ENCODE measurements at places on chromosomes 5 and 9. TPM values are rescaled to one million over a fixed set of nuclear protein-coding genes. Genes with fewer than 3 reads are reported as not detected.

DNA sequence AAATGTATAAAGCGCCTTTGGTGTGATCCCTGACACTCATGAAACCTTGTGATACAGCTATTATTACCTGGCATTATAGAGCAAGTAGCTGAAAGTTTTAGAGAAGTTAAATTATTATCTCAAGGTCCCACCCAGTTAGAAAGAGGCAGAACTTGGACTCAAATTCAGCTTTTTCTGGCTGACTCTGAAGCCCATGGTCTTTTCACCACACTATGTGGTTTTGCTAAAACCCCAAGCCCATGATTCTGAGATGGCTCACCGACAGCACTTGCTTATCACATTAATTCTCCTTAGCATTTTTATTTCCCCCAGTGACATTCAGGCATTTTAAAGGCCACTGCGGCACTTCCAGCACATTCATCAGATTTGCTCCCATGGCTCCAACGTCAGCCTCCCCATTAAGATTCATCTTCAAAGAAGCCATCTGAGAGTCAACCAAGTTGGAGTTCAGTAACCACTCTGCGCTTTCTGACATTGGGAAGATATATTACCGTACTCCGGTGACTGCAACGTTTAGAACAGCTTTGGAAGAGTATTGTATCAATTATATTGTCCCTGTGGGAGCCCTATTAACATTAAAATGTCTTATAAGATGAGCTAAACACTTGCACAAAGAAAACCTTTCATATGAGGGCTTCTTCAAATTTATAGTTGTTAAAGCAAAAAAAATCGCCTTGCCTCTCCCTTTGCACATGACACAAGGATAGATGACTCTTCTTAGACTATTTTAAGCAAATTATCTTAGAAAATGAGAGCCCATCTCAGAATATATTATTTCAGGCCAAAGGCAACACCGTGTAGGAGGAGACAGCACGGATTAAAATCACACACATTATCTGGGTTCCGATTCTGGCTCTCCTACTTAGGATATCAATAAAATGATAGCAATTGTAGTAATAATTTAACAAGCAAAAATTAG is 638.1 kb downstream of the ACTL7B start:
- no peak for DNase-seq
- H3K27me3 ChIP-seq: no peaks in the 10 kb centered on the region
- H3K4me1 ChIP-seq: no peaks in the 10 kb centered on the region
- no peaks in the 10 kb centered on the region for H3K36me3 ChIP-seq
- no peak overlapping the region for H3K27ac ChIP-seq
- no peak overlapping the region for H3K4me3 ChIP-seq

DNA sequence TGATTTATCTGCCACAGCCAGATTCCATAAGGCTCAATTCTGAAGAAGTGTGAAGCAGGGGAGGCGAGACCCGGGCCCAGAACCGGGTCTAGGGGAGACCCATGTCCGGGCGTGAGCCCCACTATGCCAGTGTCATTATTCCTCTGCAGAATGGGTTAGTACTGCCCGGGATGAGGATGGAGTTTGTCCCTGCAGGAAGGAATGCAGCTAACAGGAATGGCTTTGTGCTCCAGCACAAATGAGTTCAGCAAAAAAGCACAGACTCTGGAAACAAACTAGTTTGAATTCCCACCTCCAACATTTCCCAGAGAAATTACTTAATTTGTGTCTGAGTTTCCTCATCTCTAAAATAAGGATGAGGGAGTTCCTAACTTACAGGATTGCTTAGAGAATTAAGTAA is 202.9 kb downstream of the SYK start:
- H3K4me1 ChIP-seq: no peaks in the 10 kb centered on the region
- H3K36me3 ChIP-seq: no peaks in the 10 kb centered on the region
- DNase-seq: no peak
- no peak overlapping the region for H3K4me3 ChIP-seq
- no peaks in the 10 kb centered on the region for H3K27me3 ChIP-seq

DNA sequence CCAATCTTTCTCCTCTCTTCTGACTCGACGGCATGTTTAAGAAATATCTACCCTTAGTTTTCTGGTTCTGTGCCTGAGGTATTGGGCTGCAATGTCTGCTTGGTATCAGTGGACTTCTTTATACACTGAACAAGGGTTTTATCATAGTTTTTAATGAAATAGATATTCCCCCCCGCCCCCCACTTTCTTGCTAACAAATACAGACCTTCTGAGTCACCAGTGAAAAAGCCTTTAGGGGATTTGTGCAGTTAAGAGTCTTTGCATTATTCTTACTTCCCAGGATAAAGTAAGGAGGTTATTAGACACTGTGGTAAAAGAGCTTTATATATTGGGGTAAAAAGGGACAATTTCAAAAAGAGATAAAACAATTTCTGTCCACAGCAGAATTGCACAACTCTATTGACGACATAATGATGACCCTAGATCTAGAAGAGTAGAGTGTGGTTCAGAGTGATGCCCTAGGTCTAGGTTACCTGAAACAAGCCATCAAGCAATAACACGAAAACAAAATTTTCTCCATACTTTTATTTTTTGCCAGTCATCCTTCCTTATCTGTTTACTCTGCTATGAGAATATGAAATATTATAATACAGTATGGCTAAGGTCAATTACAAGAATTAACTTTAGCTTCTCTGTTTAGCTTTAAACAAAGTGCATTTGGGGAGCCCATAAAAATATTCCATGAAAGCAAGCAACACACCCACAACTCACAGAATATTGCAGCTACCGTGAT is 110.7 kb downstream of the PLK2 start:
- no peak for DNase-seq
- no peaks in the 10 kb centered on the region for H3K4me1 ChIP-seq
- no peaks in the 10 kb centered on the region for H3K36me3 ChIP-seq

GRCh38 chr9:24333629-24334028 is 212.1 kb downstream of the IZUMO3 start:
- no peak overlapping the region for H3K27ac ChIP-seq
- no peaks in the 10 kb centered on the region for H3K4me1 ChIP-seq
- H3K27me3 ChIP-seq: no peaks in the 10 kb centered on the region
- no peak for DNase-seq

Gene CTXN3
- total RNA-seq: not detected

DNA sequence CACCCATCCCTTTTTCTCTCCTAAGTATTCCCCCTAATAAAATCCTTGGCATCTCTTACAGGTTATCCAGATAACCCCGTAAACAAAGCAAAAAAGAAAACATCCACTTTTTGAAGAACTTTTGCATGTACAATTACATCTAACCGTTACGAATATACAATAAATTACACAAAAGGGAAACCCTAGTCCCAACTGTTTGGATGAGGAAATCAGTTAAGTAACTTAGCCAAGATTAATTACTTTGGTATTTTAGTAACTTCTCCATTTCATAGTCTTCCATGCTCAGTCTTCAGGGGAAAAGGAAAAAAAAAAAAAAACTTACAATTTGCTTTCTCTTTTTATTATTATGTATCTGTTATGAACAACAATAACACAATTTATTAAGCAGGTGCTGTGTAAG is 212.9 kb downstream of the ACTL7B start:
- H3K27ac ChIP-seq: no peak overlapping the region
- no peaks in the 10 kb centered on the region for H3K4me1 ChIP-seq
- H3K27me3 ChIP-seq: no peaks in the 10 kb centered on the region
- no peak for DNase-seq
- H3K4me3 ChIP-seq: no peak overlapping the region
- H3K36me3 ChIP-seq: no peaks in the 10 kb centered on the region

Gene DRD1
- total RNA-seq: not detected

Gene IL7R
- total RNA-seq: 52.5 TPM

Gene ACTBL2
- not detected for total RNA-seq

GRCh38 chr9:133784731-133785561 is 46.8 kb upstream of the SARDH start:
- H3K4me3 ChIP-seq: no peak overlapping the region
- no peak for DNase-seq
- H3K36me3 ChIP-seq: no peaks in the 10 kb centered on the region
- H3K27me3 ChIP-seq: no peaks in the 10 kb centered on the region
- H3K4me1 ChIP-seq: peaks cover 27% of the 10 kb centered on the region

- no peak overlapping the region for H3K27ac ChIP-seq
- no peaks in the 10 kb centered on the region for H3K4me1 ChIP-seq
- no peaks in the 10 kb centered on the region for H3K36me3 ChIP-seq
Measured at GRCh38 chr9:76353280-76353679, 40.9 kb downstream of the RFK start.

Gene PCDHGB7
- total RNA-seq: 4.6 TPM

- no peaks in the 10 kb centered on the region for H3K36me3 ChIP-seq
- H3K27me3 ChIP-seq: no peaks in the 10 kb centered on the region
- H3K4me1 ChIP-seq: no peaks in the 10 kb centered on the region
- no peak for DNase-seq
Measured at GRCh38 chr9:95770653-95771131, 104.8 kb upstream of the ERCC6L2 start.

- no peak for DNase-seq
- H3K36me3 ChIP-seq: peaks cover 67% of the 10 kb centered on the region
- H3K4me1 ChIP-seq: no peaks in the 10 kb centered on the region
Measured at GRCh38 chr5:14714706-14715105, 50.2 kb downstream of the OTULIN start.

DNA sequence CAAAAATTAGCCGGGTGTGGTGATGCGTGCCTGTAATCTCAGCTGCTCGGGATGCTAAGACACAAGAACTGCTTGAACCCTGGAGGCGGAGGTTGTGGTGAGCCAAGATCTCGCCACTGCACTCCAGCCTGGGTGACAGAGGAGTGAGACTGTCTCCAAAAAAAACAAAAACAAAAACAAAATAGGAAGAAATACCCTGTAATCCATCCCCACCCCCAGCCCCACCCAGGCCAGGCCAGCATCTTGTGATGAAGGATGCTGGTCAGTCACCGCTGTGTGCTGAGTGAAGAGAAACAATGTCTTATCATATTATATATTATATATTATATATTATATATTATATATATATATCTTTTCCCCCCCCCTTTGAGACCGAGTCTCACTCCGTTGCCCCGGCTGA is 15.4 kb upstream of the CCIN start:
- DNase-seq: no peak
- no peaks in the 10 kb centered on the region for H3K27me3 ChIP-seq
- no peak overlapping the region for H3K4me3 ChIP-seq
- no peaks in the 10 kb centered on the region for H3K36me3 ChIP-seq
- no peaks in the 10 kb centered on the region for H3K4me1 ChIP-seq
- peak overlapping the region; percentile 35 for H3K27ac ChIP-seq

GRCh38 chr5:132270335-132270665 is 12.8 kb downstream of the PDLIM4 start:
- H3K27me3 ChIP-seq: no peaks in the 10 kb centered on the region
- H3K27ac ChIP-seq: no peak overlapping the region
- DNase-seq: peak; percentile 24
- H3K4me3 ChIP-seq: no peak overlapping the region

DNA sequence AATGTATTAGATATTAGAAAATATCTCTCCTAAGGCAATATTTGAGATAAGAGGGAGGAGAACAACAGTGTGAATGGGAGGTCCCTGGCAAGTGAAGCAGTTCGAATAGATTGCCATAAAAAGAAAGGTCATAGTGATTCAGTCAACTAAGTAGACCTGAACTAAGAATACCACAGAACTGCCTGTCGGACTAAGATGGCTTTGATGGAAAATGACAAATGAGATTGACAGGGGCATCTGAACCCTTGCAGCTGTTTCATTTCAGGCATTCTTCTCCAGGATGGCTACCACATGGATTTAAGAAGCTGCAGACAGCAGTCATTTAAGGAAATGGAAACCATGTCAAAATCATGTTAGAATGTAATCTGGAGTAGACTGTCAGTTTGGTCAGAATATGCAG is 308.4 kb upstream of the MEF2C start:
- no peak overlapping the region for H3K27ac ChIP-seq
- no peak overlapping the region for H3K4me3 ChIP-seq
- H3K36me3 ChIP-seq: no peaks in the 10 kb centered on the region
- DNase-seq: no peak

Gene PCAT7
- not detected for total RNA-seq

DNA sequence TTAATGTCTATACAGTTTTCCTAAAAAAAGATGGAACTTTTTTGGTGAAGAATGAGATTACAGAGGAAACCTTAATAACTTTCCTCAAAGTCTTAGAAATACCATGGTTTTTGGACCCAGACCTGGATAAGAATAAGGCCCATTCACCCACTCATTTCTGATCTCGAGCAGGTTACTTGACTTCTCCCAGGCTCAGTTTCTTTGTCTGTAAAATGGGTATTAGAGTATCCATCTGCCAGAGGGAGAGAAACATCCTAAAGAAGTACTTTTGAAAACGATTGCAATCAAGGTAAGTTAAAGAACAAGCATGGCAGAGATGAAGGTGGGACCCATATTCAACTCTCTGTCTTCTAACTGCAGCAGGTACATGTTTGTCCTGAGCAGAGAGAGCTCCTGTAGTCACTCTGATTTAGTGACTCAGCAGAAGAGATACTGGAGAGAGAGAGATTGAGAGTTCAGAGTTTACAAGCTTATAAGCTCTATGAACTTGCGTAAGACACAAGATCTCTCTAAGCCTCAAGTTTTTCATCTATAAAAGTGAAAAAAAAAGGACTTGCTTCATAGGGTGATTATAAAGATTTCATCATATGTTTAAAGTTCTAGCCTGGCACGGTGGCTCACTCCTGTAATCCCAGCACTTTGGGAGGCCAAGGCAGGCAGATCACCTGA is 379.4 kb upstream of the SGCD start:
- no peak overlapping the region for H3K4me3 ChIP-seq
- no peak for DNase-seq
- no peak overlapping the region for H3K27ac ChIP-seq
- no peaks in the 10 kb centered on the region for H3K27me3 ChIP-seq
- H3K36me3 ChIP-seq: no peaks in the 10 kb centered on the region
- peaks cover 3% of the 10 kb centered on the region for H3K4me1 ChIP-seq

DNA sequence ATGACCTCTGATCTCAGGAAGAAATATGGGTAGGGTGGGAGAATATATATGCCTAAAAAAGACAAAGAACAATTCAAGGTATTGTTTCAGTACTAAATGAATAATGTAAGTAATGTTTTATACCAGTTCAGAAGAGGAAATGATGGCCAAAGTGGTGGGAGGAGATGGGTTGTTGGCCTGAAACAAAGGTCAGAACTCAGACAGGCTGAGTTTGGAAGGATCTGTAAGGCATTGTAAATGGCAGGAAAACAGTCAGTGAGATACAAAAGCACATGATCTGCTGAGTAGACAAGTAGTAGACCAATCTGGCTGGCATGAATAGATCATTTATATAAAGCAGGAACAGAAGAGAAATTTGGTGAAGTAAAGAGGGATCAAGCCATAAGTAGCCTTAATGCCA is 175.8 kb upstream of the PLCXD3 start:
- no peaks in the 10 kb centered on the region for H3K4me1 ChIP-seq
- H3K36me3 ChIP-seq: no peaks in the 10 kb centered on the region
- H3K27ac ChIP-seq: no peak overlapping the region

DNA sequence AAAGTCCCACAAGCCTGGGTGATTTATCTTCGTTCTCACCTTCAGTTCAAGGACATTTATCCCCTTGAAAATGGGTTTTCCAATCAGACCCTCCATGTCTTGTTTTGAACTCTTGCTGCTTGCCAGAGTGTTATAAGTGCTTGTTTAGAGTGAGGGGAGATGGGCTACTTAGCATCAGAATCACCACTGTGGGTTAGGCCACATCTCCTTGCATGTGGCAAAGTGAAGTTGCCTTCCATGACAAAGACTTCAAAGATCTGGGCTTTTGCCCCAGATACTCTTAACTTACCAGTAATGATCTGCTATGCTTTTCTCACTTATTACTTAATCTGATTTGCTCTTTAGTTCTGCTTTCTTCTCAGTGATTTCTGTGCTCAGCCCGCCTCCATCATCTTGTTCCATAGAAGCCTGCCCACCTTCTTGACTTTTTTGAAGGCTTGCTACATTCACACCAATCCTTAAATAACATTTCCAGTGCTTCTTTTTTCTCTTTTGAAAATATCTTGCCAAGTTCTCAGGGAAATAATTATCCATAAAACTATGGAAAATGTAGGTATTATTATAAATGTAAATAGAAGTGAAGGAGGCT is 39.0 kb downstream of the GPR21 start:
- H3K27ac ChIP-seq: no peak overlapping the region
- no peaks in the 10 kb centered on the region for H3K27me3 ChIP-seq
- DNase-seq: no peak
- no peak overlapping the region for H3K4me3 ChIP-seq
- no peaks in the 10 kb centered on the region for H3K36me3 ChIP-seq
